ENCODE measurements at places on chromosomes 2 and 18. TPM values are rescaled to one million over a fixed set of nuclear protein-coding genes. Genes with fewer than 3 reads are reported as not detected.
A peak's percentile ranks its signal among the peaks of the same experiment; 100 is the strongest.

DNA sequence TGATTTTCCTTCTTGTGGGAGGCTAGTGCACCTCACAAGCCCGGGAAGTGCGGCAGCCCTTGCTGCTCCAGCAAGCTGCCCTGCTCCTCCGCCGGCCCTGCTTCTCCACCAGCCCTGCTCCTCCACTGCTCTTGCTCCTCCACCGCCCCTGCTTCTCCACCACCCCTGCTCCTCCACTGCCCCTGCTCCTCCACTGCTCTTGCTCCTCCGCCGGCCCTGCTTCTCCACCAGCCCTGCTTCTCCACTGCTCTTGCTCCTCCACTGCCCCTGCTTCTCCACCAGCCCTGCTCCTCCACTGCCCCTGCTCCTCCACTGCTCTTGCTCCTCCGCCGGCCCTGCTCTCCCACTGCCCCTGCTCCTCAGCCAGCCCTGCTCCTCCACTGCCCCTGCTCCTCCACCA lies 95.6 kb downstream of the NDUFA10 start:
- H3K36me3 ChIP-seq = peaks cover under 1% of the 10 kb centered on the region
- no peak overlapping the region for H3K4me3 ChIP-seq
- peaks cover 6% of the 10 kb centered on the region for H3K27me3 ChIP-seq
- H3K27ac ChIP-seq = no peak overlapping the region

DNA sequence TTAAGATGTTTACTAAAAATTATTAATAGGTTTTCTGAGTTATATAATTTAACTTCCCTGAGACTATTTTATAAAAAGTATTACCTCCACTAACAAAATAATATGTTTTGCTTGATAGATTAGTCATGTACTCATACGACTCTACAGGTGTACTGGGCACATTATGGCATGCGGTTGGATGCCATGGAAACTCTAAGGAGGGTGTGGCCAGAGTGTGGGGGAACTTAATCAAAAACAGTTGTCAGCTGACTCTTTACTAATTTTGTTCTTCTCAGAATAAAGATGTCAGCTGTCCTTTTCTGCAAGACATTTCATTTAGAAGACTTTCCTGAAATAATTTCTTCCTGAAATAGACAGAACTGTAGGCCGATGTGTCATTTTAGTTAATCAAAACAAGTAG lies 228.3 kb upstream of the SIX3 start:
- H3K36me3 ChIP-seq = no peaks in the 10 kb centered on the region
- peaks cover 6% of the 10 kb centered on the region for H3K4me1 ChIP-seq
- H3K4me3 ChIP-seq = no peak overlapping the region
- DNase-seq = peak; percentile 21
- no peaks in the 10 kb centered on the region for H3K27me3 ChIP-seq

DNA sequence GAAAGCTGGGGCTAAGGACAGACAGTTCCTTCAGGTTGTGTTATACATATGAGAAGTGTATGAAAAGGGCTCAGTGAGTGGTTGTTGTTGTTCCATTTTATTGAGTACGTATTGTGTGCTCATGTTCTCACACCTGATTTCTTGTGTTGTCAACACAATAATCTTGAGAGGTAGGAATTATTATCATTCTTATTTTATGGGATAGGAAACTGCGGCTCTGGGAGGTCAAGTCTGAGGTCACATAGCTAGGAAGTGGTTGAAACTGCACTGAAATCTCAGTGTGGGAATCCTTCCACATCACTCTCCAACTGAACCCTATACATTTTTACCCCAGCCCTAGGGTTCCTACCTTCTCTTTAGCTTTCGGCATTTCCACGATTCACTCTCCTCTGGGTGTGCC lies 124.2 kb upstream of the CXCR4 start:
- no peak for DNase-seq
- no peak overlapping the region for H3K4me3 ChIP-seq
- H3K27me3 ChIP-seq = no peaks in the 10 kb centered on the region
- H3K27ac ChIP-seq = peak overlapping the region; percentile 71
- H3K36me3 ChIP-seq = no peaks in the 10 kb centered on the region

PAX8 gene
- total RNA-seq = 2.6 TPM

DNA sequence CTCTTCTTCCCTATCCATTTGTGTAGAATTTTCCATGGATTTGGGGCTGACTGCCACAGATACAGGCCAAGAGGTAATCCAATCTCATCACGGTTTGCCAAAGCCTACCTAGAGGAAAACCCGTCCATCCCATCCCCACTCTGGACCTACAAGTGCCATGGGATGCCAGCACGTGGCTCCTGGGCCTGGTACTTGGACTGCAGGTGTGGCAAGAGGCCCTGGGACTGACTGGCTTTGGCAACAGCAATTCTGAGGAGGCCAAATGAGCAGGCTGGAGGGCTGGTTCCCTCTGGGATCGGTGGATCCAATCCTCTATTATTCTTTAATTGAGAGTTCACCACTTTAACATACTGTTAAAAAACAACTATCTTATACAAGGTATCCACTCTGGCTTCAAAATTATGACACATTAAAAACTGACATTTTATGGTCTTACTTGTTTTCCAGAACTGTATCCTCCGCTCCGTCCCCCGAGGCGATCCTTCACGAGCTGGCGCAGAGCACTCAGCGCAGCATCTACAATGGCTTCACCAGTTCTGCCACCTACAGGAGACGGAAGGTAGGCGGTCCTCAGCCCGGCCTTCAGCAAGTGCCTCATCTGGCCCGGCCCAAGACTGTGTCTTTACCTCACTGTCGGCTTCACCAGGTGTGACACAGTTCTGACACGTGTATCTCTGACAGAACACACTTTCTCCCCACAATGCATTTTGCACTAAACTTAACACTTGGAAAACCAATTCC lies 19.8 kb downstream of the PDIA6 start:
- no peak overlapping the region for H3K4me3 ChIP-seq
- H3K4me1 ChIP-seq = peaks cover 58% of the 10 kb centered on the region
- H3K27me3 ChIP-seq = no peaks in the 10 kb centered on the region
- H3K36me3 ChIP-seq = peaks cover 71% of the 10 kb centered on the region
